GDM1 (cell line): ENCODE measurements at places on chromosomes 5 and 9.
A peak's percentile ranks its signal among the peaks of the same experiment; 100 is the strongest.

GRCh38 chr9:91102269-91102668 is 259.4 kb downstream of the AUH start:
- no peak for DNase-seq

- DNase-seq: no peak
Observed at GRCh38 chr9:124032247-124032646, 20.7 kb downstream of the LHX2 start.

DNA sequence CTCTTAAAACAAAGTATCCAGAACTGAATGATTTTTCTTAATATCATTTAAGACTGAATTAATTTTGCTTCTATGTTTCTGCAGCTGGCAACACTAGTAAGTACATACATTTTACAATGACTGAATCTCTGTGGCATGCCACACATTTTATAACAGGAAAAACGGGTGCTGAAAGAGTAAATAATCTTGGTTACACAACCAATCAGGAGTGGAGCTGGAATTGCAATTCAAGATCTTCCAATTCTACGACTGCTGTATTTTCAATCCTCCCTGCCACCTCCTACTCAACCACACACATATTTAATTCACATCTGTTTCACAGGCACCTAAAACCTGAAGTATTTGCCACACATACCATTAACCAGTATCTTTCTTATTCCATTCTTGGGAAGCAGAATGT is 52.7 kb upstream of the NR5A1 start:
- DNase-seq: no peak

DNA sequence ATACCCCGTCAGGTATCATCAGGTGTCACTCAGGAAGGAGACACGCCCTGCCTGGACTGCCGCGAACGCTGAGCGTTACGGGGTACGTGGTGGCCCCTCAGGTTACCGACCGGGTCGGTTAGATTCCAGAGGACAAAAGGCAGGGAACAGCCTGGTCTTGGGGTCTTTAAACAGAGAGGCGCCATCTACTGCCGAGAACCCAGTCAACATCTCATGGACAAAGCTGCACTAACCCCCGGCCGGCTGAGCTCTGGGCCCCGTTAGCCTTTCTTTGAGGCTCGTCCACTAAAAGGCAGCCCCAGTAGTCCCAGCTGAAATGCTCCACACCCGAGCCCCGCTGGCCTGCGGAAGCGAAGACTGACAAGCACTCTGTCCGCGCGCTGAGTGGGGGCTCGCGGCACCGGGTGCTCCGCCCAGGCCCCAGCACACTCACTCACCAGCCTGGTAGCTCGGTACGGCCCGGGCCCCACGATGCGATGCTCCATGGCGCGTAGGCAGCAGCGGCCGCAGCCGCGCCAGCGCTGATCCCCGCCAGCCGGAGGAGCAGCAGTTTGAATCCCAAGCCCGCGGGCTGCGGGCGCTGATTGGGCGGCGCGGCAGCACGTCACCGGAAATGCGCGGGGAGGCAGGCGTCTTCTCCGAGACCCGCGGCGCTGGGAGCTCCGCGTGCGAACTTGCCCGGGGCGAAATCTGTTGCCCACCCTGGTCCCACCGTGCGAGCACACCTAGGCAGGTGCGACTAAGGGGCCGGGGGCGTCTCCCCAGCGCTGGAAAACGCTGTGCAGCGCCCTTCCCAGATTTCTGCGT is at the start of gene DEPDC1B:
TSS of gene DEPDC1B (minus strand) at position 558 of the 807 bp plus-strand sequence. CDS start at position 485, 73 bp downstream.
- DNase-seq: peak; percentile 90

- no peak for DNase-seq
Observed at GRCh38 chr9:17938035-17938655, 359.3 kb downstream of the SH3GL2 start.

GRCh38 chr5:134267366-134268018 is 41.6 kb upstream of the PPP2CA start:
- DNase-seq: no peak

GRCh38 chr9:135045928-135046738 is 41.3 kb upstream of the OLFM1 start:
- DNase-seq: no peak

- no peak for DNase-seq
Observed at GRCh38 chr9:76181020-76181641, 213.1 kb downstream of the RFK start.

DNA sequence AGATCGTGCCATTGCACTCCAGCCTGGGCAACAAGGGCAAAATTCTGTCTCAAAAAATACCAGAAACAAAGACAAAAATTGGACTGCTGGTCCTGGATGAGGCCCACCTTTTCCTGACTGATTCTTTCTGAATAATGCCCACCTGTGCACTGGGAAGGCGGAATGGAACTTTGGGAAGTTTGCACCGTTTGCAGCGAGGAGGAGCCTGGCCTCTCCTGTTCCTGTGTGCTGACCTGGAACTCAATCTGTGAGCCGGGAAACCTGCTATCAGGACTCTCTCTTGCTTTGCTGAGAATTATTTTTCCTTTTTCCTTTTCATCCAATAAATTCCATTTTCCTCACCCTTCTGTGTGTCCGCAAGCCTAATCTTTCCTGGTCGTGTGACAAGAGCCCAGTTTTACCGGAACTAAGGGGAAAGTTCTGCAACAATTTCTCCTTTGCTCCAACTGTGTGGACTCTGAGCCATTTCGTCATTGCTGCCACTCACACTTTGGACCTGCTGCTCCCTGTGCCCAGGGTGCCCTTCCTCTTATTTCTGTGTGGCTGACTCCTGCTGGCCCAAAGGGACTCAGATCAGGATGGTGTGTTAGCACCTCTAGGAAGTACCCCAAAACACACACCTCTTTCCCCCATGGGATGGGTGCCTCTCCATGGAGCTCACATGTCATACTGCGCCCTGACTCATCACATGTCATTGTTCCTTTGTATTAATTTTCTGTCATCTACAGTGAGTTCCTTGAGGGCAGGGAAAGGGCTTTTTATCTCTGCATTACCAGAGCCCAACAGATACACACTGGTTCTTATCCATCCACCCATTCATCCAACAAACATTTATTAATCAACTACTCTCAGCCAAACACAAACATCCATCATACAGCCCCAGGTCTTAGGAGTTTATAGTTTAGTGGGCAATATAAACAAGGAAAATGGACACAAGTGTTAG is 4.7 kb upstream of the GLRX start:
- no peak for DNase-seq

DNA sequence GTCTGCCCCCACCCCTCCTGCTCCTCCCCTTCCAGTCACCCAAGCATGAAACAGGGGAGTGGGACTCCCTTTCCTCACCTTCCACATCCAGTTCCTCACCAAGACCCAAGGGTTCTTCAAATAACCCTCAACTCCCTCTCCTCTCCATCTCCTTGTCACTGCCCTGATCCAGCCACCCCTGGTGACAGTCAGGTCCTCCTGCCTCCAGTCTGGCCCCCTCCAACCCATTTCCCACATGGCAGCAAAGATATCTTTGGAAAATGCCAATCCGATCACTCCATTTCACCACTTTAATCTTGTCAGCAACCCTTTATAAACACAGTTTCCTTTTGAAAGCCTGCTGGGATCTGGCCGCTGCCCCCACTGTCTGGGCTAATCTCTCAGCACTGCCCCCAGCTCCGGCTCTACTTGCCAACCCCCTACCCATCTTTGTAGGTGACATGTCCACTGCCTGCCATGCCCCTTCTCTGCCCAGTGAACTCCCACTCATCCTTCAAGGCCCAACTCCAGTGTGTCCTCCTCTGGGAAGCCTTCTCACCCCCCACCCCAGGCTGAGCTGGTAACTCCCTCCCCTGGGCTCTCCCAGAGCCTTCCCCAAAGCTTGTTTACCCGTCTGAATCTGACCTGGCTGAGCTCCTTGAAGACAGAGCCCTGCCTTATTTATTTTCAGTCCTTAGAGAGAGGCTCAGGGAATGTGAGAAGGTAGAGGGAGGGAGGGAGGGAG is 781 bp upstream of the MYOZ3 start:
- DNase-seq: no peak

DNA sequence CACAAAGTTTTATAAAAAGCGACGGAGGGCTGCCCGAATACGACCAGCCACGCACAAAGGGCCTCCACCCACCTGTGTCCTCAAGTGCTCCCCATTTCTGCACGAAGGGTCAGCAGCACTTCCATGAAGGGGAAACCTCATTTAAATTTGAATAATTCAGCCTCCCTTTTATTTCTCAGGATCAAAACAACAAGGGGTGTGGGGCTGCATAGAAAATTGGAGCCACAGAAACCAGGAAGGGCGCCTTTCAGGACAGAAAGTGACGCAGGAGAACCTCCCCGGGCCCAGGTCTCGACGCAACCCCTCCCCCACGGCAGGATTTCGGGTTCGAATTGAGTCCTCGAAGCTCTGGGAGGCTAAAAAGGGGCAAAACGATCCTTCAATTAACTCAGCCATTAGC is 2.1 kb downstream of the NRARP start:
- no peak for DNase-seq

- DNase-seq: no peak
Observed at GRCh38 chr5:125446986-125447385, 700.5 kb upstream of the ZNF608 start.

- no peak for DNase-seq
Observed at GRCh38 chr5:121226765-121227164, 624.9 kb upstream of the FTMT start.

- no peak for DNase-seq
Observed at GRCh38 chr5:154989626-154990025, 23.9 kb upstream of the KIF4B start.

DNA sequence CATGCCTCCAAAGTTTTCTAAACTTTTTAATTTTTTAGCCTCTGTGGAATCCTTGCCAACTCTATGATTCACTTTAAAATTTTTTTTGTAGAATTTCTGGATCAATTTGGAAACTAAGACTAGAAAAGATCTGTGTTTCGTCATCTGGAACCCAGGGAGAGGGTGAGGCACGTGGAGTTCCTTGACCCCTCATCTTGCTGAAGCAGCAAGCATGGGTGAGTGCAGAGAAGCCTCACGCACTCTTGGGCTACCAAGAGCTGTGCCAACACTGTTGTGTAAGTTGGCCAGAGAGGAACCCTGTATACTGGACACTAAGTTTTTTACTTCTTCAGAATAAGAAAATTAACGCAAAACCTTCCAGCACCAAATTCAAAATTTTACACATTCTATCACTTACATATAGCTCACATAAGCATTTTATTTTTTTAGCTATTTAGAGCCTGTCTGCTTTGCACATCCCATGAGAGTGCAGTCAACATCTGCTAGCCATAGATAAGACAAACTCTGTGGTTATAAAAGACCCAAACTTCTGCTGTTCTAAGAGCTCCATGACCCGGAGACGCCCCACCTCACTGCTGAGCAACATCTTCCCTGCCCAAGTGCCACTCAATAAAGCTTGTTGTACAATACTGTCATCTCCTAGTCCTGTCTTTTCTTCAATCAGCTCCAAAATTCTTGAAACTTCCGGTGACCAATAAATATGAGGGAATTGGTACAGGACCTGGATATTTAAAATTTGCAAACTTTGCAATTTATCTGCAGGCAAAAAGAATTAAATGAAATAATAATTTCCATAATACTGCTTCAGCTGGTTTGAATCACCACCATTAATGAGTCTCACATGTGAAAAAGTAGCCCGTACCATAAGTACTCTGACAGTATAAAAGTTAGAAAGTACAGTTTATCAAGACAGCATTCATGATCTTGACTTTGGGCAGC is 69.7 kb upstream of the ADCY2 start:
- no peak for DNase-seq

DNA sequence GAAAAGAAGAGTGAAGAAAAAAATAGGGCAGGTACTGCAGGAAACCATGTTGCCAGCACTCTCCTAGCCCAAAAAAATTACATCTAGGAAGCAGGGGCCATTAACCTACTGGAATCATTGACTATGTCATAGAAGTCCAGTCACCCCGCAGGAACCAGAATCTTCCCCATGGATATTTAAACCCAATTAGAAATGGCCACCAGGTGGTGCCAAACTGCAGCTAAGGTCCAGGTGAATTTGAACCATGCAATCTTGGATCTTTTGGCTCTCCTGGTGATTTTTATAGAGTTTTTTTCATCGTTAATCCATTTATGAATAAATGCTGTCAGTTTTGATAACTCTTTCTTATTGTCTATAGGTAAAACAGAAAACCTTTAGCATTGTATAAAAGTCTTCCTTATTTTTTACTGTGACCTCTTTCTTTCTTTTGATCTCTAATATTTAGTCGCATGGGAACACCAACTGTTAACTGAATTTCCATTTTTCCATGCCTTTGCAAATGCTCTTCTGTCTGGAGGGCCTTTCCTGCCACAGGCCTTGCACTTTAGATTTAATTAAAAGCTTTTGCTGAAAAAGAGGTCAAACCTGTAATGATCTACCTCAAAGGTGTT is 147.5 kb upstream of the FGF10 start:
- DNase-seq: no peak

DNA sequence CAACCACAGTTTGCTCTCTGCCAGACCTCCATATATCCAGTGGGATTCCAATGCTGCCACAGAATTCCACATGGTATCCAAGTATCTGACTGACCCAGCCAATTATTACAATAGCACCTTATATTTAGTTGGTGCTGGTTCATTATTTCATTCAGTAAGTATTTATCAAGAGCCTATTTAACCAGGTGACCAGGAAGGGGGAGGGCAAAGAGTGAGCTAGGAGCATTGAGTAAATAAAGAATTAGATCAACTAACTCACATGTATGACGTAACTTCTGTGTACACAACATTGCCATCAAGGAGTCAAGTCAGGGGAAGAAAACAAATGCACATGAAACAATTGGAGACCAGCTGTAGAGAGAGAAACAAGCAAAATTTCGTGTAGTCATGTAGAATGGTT is 207.1 kb upstream of the PAPPA start:
- DNase-seq: no peak

- DNase-seq: no peak
Observed at GRCh38 chr9:72812559-72813111, 140.2 kb downstream of the ALDH1A1 start.
